LHCN-M2 (cell line): ENCODE measurements at places on chromosomes 13 and 19. TPM values are rescaled to one million over a fixed set of nuclear protein-coding genes. Genes with fewer than 3 reads are reported as not detected.
A peak's percentile ranks its signal among the peaks of the same experiment; 100 is the strongest.

GRCh38 chr13:100547791-100548201 lies 40.8 kb downstream of the GGACT start:
- DNase-seq = no peak

DNA sequence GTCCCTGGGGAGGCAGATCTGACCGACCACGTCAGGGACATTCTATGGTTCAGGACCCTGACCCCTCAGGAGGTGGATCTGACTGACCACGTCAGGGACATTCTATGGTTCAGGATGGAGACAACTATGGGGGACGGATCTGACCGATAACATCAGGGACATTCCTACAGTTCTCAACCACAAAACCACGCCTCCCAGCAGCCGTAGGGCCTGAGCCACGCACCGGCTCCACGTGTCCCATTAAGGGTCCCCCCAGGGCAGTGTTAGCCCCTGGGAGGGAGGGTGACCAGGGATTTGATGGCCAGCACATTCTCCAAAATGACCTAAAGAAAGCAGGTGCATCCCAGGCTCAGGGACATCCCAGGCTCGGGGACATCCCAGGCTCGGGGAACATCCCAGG lies 49.0 kb upstream of the C13orf46 start:
- no peak for DNase-seq

- DNase-seq = no peak
Observed at GRCh38 chr13:99133848-99134247, 66.8 kb upstream of the UBAC2 start.

DNA sequence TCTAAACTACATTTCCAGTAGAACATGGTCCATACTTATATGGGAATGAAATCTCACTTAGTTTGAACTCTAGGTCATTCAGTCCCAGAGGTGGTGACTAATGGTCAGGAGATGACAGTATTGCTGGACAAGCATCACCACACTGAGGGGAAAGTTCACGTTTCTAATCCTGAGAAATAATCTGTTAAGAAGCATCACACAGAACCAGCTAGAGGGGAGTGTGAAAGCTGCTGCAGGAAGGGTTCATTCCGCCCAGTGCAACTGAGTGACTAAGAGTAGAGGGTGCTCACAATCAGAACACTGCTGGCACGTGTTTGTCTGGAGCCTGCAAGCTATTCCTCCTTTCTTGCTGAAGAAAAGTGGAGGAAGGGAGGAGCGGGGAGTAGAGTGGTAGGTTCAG lies 2.7 kb downstream of the COL4A1 start:
- DNase-seq = peak; percentile 88

DNA sequence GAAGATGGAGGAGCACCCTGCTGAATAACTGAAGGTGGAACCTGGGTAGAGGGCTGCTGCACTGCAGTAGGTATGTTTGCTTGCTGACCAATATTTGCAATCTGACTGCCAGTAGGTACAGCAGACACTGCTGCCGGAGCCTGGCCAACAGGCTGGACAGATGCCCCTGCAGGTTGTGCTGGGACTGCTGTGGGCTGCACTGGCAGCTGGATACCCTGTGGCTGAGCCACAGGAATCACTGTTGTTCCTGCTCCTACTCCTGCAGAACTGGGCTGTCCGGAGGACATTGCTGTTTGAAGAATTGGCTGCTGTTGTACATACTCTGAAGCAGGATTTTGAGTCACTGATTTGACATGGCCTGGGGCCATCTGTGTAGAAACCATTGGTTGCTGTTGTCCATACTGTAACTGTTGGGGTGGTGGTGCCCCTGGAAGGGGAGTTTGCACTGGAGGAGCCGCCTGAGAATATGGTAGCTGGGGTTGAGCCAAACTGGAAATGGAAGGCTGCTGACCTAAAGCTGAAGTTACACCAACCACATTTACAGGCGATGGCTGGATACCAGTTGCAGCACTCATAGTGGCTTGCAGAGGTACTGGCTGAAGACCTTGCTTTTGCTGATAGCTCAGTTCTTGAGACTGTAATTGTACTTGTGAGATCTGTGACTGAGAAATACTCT lies 2.2 kb downstream of the TSC22D1 start:
- peak; percentile 48 for DNase-seq

GRCh38 chr13:111380431-111380830 lies 60.0 kb downstream of the TEX29 start:
- DNase-seq = no peak

DNA sequence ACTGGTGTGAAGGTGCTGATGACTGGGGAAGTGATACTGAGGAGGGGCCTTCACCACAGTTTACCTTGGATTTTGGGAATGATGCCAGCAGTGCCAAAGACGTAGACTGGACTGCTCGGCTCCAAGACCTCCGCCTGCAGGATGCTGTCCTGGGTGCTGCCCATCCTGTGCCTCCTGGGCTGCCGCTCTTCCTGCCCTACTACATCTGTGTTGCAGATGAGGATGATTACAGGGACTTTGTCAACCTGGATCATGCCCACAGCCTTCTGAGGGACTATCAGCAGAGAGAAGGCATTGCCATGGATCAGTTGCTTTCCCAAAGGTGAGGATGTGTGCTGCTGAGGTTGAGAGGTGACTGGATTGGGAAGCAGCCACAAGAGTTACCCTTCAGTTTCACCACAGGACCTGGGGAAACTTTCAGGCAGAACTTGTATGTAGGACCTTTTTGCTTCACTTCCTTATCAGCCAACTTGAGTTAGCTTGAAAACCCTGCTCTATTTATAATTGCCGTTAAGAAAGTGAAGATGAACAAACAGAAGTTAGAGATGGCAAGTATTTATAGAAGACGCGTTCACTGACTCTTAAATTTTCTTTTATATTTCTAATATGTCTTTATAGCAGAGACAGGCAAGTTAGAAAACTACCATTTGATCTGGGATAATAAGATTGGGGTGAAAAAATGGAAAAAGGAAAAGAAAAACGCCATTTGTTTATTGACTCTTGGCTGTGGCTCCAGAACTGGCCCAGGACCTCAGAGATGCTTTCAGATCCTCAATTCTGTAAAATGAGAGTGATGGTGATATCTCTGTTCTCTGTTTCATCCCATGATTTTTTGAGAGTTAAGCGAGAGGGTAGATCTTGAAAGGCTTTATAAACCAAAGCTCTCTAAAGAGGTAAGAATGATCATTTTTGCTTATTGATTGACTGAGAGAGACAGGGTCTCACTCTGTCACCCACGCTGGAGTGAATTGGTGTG lies 5.3 kb downstream of the PDCD2L start:
- no peak for DNase-seq

ZNF836 gene
- 6.3 and 8.4 TPM in 2 replicates for total RNA-seq

CCDC70 gene
- not detected in 2 replicates for total RNA-seq
